ENCODE measurements at places on chromosomes 4 and X.
A peak's percentile ranks its signal among the peaks of the same experiment; 100 is the strongest.

GRCh38 chr4:87697945-87698344 is 47.9 kb downstream of the DMP1 start:
- DNase-seq, result no peak

DNA sequence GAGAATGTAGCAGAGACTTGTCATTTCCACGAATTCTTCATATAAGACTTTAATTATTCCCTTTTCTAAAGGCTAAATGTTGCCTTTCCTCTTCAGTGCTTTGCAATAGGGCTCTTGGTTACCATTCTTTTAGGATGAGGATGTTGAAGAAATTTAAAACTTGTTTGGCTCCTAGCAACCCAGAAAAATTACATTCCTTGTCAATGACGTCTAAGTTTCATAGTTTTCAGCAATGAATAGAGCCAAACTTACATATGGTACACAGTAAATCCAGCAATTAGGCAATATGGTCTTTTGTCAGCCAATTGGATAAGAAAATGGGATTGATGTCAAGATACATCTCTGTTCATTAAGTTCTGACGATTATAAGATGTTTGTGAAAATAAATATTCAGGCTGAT is 1639.6 kb upstream of the PCDH10 start:
- no peak for DNase-seq

GRCh38 chr4:123603165-123603564 is 206.6 kb downstream of the SPRY1 start:
- no peak for DNase-seq

GRCh38 chrX:136687457-136687856 is 39.5 kb downstream of the CD40LG start:
- no peak for DNase-seq

DNA sequence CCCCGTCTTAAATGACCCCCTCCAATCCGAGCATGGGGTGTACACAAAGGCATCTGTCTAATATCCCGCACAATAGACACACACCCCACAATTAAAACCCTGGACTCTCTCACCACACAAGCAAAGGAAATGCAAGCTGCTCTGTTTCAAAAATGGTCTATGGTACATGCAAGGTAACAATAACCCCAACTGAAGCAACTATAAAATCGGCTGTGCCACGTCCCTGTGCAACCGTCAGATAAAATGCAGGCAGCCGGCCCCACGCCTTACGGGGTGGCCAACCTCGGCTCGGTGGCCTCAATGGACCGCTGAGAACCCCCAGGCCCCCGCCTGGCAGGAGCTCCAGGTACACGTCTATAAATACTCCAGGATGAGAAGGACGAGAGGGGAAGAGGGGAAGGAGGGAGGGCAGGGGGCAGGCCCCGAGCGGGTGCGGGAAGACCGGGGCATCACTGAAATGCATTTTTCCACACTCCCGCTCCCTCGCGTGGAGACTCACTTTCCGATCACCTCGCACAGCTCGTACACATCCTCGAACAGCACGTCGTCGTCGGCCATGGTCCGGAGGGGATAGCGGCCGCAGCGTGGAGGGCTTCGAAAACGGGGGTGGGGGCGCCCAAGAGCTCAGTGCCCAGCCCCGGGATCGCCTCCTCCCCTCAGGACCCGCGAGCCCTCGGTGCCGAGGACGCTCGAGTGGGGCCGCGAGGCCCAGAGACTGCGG is 763 bp downstream of the CASK start:
- DNase-seq, result peak; percentile 24

DNA sequence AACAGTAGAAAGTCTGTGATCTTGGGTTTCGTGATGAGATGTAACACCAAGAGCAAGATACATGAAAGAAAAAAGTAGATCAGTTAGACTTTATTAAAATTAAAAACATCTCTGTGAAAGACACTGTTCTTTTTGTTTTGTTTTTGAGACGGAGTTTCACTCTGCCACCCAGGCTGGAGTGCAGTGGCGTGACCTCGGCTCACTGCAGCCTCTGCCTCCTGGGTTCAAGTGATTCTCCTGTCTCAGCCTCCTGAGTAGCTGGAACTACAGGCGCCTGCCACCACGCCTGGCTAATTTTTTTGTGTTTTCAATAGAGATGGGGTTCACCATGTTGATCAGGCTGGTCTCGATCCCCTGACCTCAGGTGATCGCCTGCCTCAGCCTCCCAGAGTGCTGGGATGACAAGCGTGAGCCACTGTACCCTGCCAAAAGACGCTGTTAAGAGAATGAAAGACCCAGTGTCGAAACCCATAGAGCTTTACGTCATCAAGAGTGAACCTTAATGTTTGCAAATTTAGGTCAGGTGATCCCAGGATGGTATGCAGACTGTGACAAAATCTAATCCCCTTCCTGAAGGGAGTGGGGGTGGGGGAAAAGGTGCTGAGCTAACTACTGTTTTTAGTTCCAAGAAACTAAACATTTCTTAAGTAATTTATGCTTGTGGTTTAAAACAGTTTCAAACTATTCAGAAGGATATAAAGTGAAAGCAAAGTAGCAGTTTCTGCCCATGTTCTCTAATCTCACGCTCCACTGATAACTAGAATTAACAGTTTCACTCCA is 8.0 kb downstream of the OFD1 start:
- DNase-seq, result no peak

DNA sequence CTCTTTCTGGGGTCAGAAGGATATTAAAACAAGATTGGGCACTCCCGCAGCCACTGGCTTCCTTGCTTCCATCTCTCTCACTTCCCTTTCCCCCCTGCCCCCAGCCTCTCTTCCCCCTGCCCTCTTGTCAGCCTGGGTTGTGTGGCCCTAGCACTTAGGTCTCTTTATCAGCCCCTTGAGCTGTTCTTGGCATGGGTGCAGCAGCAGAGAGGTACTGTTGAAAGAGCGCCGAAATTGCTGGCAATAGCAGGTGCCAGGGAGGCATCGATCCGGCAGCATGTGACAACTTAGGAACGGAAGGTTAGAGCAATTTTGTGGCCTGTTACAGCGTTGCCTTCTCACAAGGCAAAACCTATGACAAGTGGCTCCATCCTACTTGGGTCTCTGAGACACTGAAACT is 333.1 kb upstream of the IGFBP7 start:
- DNase-seq, result no peak

DNA sequence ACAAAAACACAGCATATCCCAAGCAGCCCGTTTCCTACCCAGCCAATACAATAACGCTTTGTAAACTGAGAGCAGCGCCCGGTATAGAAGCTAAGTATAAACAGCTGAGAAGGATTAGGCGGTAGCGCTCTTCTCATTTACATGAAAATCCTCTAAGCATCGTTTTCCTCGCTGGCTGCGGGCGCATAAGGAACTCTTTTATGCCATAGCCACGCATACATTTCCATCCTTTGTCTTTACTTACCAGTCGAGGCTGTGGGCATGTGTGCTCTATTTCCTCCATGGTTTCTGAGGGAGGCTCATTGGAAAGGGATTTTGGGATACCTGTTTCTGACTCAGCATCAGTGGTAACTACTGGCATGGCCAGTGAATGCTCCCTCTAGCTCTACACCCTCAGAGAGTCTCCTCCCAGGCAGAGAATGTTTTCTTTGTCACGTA is 383 bp downstream of the PCYT1B start:
- DNase-seq, result no peak

DNA sequence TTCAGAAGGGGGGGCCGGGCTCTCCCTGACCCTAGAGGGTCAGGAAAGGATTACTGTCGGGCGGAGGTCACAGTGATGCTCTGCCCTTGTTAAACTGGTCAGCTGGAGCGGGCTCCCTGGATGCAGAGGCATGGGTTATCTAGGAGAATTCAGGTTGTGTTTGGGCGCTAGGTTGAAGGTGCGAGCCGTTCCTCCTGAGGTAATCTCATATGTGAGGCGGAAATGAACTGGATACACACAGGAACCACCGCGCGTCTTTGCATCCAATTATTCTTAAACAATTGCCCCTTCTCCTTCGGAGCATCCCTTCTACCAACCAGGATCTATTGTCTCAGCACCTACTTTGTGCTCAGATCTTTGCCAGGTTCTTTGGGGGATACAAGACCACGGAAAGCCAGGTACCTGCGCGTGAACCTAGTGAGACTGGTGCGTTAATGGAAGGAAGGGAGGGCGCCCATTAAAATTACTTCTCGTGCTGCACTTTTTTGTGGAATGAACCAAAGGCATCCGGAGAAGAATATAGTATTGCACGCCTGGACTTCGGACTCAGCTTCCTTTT is 28.4 kb downstream of the HAND2 start:
- no peak for DNase-seq

GRCh38 chr4:135050086-135050717 is 848.6 kb upstream of the PABPC4L start:
- no peak for DNase-seq

DNA sequence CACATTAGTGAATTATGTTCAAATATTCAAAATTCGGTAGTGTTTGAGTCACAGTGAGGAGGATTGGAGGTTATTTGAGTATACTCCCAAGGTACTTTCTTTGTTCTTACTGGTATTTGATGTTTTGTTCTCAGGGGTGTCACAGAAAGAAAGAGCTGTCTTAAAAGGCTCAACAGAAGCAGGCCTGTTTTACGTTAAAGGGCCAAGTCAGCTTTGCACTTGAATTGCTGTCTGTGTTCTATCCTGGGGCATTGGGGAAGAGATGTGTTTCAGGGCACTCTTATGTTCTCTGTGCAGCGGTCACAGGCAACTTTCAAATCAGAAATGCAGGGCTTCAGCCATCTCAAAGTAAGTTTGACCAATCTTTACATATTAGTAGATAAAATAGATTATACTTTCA is 1113.1 kb upstream of the LCORL start:
- no peak for DNase-seq

GRCh38 chr4:14046642-14047041 is 419.1 kb upstream of the BOD1L1 start:
- DNase-seq, result no peak

DNA sequence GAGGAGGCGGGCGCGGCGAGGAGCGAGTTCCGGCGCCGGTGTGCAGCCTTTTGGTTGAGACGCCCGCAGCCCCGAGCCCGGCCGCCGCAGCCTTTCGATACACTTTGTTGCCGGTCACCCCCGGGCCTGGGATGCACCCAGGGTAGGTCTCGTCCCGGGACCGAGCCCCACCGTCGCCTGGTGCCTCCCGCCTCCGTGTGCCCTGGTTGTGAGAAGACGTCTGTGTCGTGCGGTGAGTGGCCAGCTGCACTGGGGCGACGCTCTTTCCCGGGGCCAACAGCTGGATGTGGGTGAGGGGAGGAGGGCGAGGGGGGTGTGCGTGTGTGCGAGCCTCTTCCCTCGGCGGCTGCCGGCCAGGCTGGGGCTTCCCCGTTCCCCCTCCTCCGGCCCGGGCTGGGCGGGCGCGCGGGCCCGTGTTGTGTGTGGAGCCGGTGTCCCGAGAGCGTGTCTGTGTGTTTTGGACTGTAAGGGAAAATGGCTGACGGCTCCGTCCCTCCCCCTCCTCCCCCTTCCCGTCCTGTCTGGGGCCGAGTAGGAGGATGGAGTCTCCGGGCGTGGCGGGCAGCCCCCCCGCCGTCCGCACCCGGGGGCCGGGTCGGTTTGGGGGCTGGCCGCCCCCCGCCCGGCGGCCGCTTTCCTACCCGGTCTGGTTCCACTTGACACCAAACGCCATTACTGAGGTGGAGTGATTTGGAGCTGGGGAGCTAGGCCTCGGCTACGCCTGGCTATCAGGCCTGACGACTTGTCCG is 807 bp downstream of the USP9X start:
- peak; percentile 64 for DNase-seq

GRCh38 chr4:91057871-91058270 is 930.7 kb downstream of the CCSER1 start:
- no peak for DNase-seq

GRCh38 chrX:147675819-147676218 is 235.9 kb upstream of the FMR1 start:
- DNase-seq, result no peak

GRCh38 chr4:73723023-73723422 is 17.3 kb upstream of the CXCL8 start:
- no peak for DNase-seq

DNA sequence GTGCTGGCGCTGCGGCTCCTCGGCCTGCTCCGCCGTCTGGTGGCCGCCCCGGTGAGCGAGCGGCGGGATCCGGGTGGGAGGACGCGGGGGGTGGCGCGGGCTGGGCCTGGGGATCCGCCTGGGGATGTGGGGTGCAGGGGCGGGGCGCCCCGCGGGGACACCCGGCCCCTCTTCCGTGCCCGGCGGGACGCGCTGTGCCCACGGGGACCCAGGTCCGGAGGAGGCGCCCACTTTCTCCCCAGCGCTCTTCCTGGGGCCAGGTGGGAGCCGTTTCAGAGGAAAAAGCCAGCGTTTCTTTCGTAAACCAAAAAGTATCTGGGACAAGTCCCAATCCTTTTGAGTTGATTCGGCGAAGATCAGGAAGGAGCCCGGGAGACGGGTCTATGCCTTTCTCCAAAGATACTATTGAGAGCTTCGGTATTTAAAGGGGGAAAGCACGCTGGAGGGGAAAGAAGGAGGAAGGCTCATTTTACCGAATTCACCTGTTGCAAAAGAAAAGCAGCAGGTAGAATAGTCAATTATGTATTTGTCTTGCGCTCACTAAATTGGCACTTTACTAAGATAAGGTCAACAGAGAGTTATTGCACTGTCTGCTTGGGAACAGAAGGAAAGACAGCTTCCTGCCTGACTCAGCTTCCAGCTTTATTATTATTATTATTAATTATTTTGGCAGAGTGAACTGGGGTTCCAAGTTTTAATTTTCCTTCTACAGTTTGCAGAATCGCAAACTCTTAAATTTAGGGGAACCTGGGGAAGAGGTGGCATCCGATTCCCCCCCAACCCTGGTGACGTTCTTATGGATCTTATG is 81.5 kb upstream of the CD99 start:
- DNase-seq, result no peak

- DNase-seq, result no peak
Observed at GRCh38 chr4:90226734-90227133, 99.5 kb downstream of the CCSER1 start.

GRCh38 chr4:123110685-123111084 is 188.3 kb upstream of the NUDT6 start:
- no peak for DNase-seq

DNA sequence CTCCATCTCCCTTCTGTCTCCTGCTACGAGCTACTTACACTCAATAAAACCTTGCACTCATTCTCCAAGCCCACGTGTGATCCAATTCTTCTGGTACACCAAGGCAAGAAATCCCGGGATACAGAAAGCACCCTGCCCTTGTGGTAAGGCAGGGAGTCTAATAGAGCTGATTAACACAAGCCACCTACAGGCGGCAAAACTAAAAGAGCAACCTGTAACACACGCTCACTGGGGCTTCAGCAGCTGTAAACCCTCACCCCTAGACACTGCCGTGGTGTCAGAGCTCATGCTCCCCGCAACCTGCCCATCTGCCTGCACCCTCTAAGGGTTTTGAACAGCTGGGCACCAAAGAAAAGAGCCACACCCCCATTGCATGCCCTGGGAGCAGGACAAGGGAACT is 755.4 kb upstream of the HTR2C start:
- no peak for DNase-seq

GRCh38 chr4:47686294-47686872 is 151.5 kb downstream of the CORIN start:
- no peak for DNase-seq
